ENCODE measurements at places on chromosomes 3 and 15. TPM values are rescaled to one million over a fixed set of nuclear protein-coding genes. Genes with fewer than 3 reads are reported as not detected.
A peak's percentile ranks its signal among the peaks of the same experiment; 100 is the strongest.

GRCh38 chr3:82520846-82521245, 759.4 kb upstream of the GBE1 start:
- H3K4me3 ChIP-seq: no peak overlapping the region
- H3K27ac ChIP-seq: no peak overlapping the region
- no peaks in the 10 kb centered on the region for H3K27me3 ChIP-seq
- no peaks in the 10 kb centered on the region for H3K4me1 ChIP-seq
- DNase-seq: no peak

GRCh38 chr3:33900440-33900808, 102.0 kb downstream of the PDCD6IP start:
- no peaks in the 10 kb centered on the region for H3K36me3 ChIP-seq
- H3K27me3 ChIP-seq: no peaks in the 10 kb centered on the region
- no peak for DNase-seq

GRCh38 chr3:157982359-157982758, 123.9 kb downstream of the SHOX2 start:
- no peaks in the 10 kb centered on the region for H3K27me3 ChIP-seq
- H3K36me3 ChIP-seq: no peaks in the 10 kb centered on the region
- no peak overlapping the region for H3K27ac ChIP-seq
- DNase-seq: no peak

DNA sequence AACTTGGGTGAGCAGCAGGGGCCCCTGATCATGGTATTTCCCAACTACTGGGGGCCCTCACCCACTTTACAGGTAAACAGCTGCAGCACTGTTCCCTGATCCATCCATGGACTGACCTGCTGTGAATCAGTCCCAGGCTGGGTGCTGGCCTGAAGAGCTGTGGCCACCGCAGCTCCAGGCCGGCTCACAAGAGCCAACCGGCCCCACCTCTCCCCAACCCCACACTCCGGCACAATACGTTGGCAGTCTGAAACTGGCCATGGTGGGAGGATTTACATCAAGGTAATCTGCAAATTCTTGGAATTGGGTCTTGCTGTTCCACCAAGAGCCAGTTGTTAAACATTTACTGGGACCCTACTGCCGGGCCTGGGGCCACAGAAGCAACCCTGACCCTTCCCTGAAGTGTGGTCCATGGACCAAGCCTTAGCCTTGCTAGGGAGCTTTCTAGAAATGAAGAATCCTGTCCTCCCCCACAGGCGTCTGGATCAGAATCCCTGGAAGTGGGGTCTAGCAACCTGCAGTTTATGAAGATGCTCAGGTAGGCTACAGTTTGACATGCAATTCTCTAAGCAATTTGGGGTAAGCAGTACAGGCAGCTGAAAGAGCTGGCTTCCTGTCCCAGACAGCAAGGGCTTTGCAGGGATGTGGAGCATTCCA, 3.7 kb downstream of the SLC6A20 start:
- H3K36me3 ChIP-seq: no peaks in the 10 kb centered on the region
- H3K4me3 ChIP-seq: no peak overlapping the region
- no peak overlapping the region for H3K27ac ChIP-seq
- H3K4me1 ChIP-seq: no peaks in the 10 kb centered on the region
- H3K27me3 ChIP-seq: peaks cover 37% of the 10 kb centered on the region

GRCh38 chr3:40130721-40131120, 178.8 kb upstream of the EIF1B start:
- no peaks in the 10 kb centered on the region for H3K27me3 ChIP-seq
- H3K4me1 ChIP-seq: no peaks in the 10 kb centered on the region
- DNase-seq: no peak
- H3K4me3 ChIP-seq: no peak overlapping the region
- H3K36me3 ChIP-seq: no peaks in the 10 kb centered on the region
- no peak overlapping the region for H3K27ac ChIP-seq

- no peaks in the 10 kb centered on the region for H3K4me1 ChIP-seq
- peaks cover 21% of the 10 kb centered on the region for H3K36me3 ChIP-seq
- peak overlapping the region; percentile 98 for H3K4me3 ChIP-seq
- peak overlapping the region; percentile 97 for H3K27ac ChIP-seq
- no peak for DNase-seq
- H3K27me3 ChIP-seq: no peaks in the 10 kb centered on the region
Measured at GRCh38 chr15:37100966-37101215, 542 bp upstream of the MEIS2 start.

GRCh38 chr3:169948559-169949448, 17.8 kb upstream of the SEC62 start:
- H3K4me1 ChIP-seq: peaks cover 14% of the 10 kb centered on the region
- no peaks in the 10 kb centered on the region for H3K27me3 ChIP-seq
- H3K4me3 ChIP-seq: no peak overlapping the region

DNA sequence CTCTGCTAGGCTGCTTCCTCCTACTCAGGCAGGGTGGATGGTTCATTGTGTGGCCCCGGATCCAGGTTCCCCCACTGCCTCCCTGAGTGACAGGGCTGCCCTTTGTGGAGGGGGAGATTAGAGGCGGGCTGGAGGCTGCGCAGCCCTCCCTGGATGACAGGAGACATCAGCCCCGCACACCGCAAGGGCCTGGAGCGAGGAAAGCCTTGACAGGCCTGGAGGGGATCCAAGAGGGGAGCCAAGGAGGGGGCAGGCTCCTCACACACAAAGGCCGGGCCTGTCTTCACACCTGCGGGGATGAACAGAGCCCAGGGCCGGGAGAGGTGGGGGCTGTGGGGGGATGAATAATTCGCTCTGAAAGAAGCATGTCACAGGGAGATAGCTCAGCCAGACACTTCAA, 72.9 kb downstream of the RPN1 start:
- DNase-seq: peak; percentile 42
- H3K4me1 ChIP-seq: peaks cover 9% of the 10 kb centered on the region
- H3K27me3 ChIP-seq: no peaks in the 10 kb centered on the region
- H3K4me3 ChIP-seq: no peak overlapping the region
- H3K36me3 ChIP-seq: no peaks in the 10 kb centered on the region

DNA sequence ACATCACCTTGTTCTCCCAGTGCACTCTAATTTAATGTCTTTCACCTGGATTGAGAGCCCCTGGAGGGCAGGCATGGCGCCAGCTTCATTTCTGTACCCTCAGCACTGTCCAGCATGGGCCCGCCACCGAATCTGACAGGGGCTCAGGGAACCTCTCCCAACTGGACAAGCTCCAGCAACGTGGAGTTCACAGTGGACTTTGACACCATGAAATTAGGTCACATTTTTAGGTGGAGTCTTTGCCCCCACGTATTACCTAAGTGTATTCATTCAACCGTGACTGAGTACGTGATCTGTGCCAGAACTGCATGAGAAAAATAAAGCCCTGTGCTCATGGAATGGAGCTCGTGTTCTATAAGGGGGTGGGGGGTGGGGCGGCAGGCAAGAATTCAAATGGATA, 94.1 kb upstream of the ATP2B2 start:
- H3K4me1 ChIP-seq: peaks cover 21% of the 10 kb centered on the region
- H3K27me3 ChIP-seq: peaks cover 18% of the 10 kb centered on the region
- DNase-seq: no peak
- H3K4me3 ChIP-seq: no peak overlapping the region
- H3K36me3 ChIP-seq: no peaks in the 10 kb centered on the region

DNA sequence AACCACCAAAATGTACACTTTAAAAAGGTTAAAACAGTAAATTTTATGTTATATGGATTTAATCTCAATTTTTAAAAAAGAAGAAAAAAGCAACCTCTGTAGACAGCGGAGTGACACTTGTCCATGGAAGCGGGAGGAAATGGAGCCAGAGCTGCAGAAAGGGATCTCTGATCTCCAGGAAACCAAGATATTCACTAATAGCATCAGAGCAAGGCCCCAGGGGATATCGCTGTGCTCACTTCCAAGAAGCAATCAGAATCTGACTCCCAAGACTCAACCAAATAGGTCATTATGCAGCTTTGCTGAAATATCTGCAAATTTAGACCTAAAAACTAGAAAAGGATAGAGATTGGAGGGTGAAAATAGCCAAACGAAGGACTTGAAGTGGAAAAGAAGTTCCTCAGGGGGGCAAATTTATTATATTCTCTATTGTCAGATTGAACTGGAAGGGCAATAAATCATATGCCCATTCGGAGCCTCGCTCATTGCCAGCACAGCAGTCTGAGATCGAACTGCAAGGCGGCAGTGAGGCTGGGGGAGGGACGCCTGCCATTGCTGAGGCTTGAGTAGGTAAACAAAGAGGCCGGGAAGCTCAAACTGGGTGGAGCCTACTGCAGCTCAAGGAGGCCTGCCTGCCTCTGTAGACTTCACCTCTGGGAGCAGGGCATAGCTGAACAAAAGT, 62.0 kb upstream of the ATP2C1 start:
- no peak overlapping the region for H3K27ac ChIP-seq
- H3K27me3 ChIP-seq: no peaks in the 10 kb centered on the region
- H3K4me3 ChIP-seq: no peak overlapping the region
- no peaks in the 10 kb centered on the region for H3K36me3 ChIP-seq
- H3K4me1 ChIP-seq: no peaks in the 10 kb centered on the region

DNA sequence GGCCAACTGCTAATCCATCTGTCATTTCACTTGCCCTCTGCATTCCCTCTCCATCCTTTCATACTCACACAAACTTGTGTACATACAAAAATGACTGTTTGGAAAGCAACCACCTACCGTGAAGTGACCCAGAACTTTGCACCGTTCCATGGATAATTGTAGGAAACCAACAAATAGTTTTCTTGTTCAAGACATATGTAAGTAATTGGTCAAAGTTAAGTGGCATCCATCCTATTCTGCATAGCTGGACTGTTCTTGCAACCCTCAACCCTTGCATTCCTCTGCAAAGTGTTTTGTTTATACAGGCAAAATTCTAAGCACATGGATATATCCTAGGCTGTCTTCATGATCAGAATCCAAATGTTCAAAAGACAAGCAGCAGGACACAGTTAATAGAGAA, 592.5 kb downstream of the MECOM start:
- no peaks in the 10 kb centered on the region for H3K36me3 ChIP-seq
- H3K27me3 ChIP-seq: no peaks in the 10 kb centered on the region
- H3K4me3 ChIP-seq: no peak overlapping the region
- no peak for DNase-seq
- H3K27ac ChIP-seq: no peak overlapping the region
- H3K4me1 ChIP-seq: no peaks in the 10 kb centered on the region

DNA sequence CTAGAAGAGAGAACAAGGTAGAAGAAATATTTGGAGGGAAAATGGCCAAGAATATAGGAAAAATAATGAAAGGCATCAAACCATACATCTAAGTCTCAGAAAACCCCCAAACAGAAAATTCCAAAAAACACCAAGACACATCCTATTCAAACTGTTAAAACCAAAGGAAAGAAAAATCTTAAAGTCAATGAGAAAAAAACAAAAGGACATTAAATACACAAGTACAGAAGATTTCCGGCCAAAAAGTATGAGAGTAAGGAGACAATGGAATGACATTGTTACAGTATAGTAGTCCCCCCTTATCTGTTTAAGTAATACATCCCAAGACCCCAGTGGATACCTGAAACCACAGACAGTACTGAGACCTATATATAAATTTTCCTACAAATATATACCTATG, 18.8 kb downstream of the CLASP2 start:
- H3K4me1 ChIP-seq: no peaks in the 10 kb centered on the region
- no peak overlapping the region for H3K4me3 ChIP-seq
- H3K36me3 ChIP-seq: no peaks in the 10 kb centered on the region
- no peak for DNase-seq

GRCh38 chr15:100863796-100864267, 15.8 kb upstream of the ALDH1A3 start:
- no peaks in the 10 kb centered on the region for H3K36me3 ChIP-seq
- no peak overlapping the region for H3K4me3 ChIP-seq
- no peak overlapping the region for H3K27ac ChIP-seq
- DNase-seq: no peak
- no peaks in the 10 kb centered on the region for H3K4me1 ChIP-seq

- H3K4me3 ChIP-seq: no peak overlapping the region
- peak overlapping the region; percentile 35 for H3K27ac ChIP-seq
Measured at GRCh38 chr3:186990878-186991308, 60.6 kb downstream of the ST6GAL1 start.

- no peaks in the 10 kb centered on the region for H3K36me3 ChIP-seq
- DNase-seq: no peak
- H3K4me3 ChIP-seq: no peak overlapping the region
- peaks cover 99% of the 10 kb centered on the region for H3K27me3 ChIP-seq
- H3K27ac ChIP-seq: no peak overlapping the region
- H3K4me1 ChIP-seq: peaks cover 22% of the 10 kb centered on the region
Measured at GRCh38 chr15:52786436-52787122, 3.6 kb downstream of the ONECUT1 start.

- H3K27me3 ChIP-seq: peaks cover 3% of the 10 kb centered on the region
- no peak for DNase-seq
- no peak overlapping the region for H3K27ac ChIP-seq
- no peaks in the 10 kb centered on the region for H3K36me3 ChIP-seq
- peaks cover 4% of the 10 kb centered on the region for H3K4me1 ChIP-seq
Measured at GRCh38 chr3:57076422-57076951, 16.0 kb downstream of the SPATA12 start.

GRCh38 chr3:54719914-54720313, 207.9 kb downstream of the LRTM1 start:
- DNase-seq: no peak
- no peak overlapping the region for H3K27ac ChIP-seq
- H3K4me3 ChIP-seq: no peak overlapping the region
- no peaks in the 10 kb centered on the region for H3K36me3 ChIP-seq
- no peaks in the 10 kb centered on the region for H3K27me3 ChIP-seq
- no peaks in the 10 kb centered on the region for H3K4me1 ChIP-seq

DNA sequence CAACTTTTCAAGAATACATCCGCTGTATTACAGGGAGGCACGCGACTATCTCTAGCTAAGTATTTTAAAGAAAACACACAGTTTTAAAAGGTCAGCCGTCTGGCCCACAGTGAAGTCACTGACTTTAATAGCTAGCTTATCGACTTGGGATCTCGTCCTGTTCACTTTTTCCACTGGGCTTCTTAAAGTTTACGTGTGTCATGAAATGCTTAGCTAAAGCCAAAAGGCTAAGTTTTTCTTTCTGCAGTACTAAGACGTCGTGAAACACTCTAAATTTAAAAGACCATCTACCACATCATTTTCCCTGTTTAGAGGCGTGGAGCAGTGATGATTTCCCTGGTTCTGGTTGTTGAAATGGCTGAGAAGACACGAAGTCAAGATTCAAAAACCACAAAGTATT, 27.1 kb downstream of the LRIG1 start:
- no peaks in the 10 kb centered on the region for H3K27me3 ChIP-seq
- H3K4me1 ChIP-seq: peaks cover 31% of the 10 kb centered on the region
- H3K36me3 ChIP-seq: no peaks in the 10 kb centered on the region
- H3K27ac ChIP-seq: no peak overlapping the region

- H3K4me3 ChIP-seq: no peak overlapping the region
- no peaks in the 10 kb centered on the region for H3K27me3 ChIP-seq
Measured at GRCh38 chr3:133831966-133832801, 26.6 kb downstream of the SRPRB start.

GRCh38 chr3:182621435-182622240, 171.7 kb upstream of the ATP11B start:
- H3K27me3 ChIP-seq: no peaks in the 10 kb centered on the region
- H3K36me3 ChIP-seq: no peaks in the 10 kb centered on the region
- DNase-seq: peak; percentile 25
- H3K27ac ChIP-seq: no peak overlapping the region
- no peaks in the 10 kb centered on the region for H3K4me1 ChIP-seq
- H3K4me3 ChIP-seq: no peak overlapping the region

Gene CD200R1
- 0.36 TPM for total RNA-seq

Gene CATSPER2
- 3.8 TPM for total RNA-seq

Gene PLA2G4D
- total RNA-seq: 0.03 TPM

Gene TIPARP
- total RNA-seq: 115 TPM

Gene CHMP2B
- 20.0 TPM for total RNA-seq

Gene RARRES1
- 0.39 TPM for total RNA-seq

Gene CHRM5
- total RNA-seq: not detected

Gene THBS1
- 55.2 TPM for total RNA-seq

Gene PDHB
- 260 TPM for total RNA-seq

Gene SEMA5B
- 2.3 TPM for total RNA-seq
